ENCODE measurements at places on chromosomes 7 and 10.

DNA sequence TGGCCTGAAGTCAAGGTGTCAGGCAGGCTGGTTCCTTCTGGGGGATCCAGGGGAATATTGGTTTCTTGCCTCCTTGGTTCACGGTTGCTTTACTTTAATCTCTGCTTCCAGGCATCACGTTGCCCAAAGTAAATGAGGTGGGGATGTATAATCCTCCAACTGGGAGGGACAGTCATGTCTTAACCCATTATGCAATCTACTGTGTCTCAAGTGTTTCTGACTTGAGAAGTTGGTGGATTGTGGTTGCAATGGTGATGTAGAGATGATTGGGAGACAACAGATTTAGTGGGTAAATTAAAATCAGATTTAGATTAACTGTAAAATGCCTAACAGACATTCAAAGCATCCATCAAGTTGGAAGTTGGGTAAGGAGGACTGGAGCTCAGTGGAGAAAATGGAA is 32.7 kb downstream of the TBXAS1 start:
- no peak for DNase-seq

- DNase-seq, result no peak
Observed at GRCh38 chr10:7383442-7383841, 27.4 kb downstream of the SFMBT2 start.

DNA sequence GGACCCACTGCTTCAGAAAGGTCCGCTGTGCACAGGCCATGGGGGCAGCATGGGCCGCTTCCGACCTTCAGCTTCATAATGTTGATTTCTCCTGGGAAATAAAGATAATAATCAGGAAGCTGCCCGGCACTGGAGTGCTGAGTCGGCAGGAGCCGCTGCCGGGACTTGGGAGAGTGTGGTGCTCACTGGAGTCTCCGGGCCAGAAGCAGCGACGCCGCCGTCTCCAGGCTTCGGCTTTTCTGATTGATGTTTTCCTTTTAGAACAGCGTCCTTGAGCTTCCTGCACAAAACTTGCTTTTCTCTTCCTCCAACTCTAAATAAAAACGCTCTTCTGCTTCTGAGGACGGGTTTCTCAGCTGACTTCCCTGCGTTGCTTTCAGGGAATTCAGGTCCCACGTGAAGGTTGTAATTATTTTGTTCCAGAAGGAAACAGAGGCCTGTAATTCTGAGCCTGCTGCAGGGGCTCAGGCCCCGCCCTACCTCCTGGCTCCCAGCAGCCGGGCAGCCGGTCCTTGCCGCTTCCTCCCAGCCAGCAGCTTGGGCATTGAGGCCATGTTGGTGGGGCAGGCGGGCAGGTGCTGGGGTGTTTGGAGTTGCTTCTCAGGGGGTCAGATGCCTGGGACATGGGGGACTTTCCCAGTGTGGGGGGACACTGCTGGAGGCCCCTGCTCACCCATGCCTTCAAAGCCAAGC is 14.7 kb downstream of the PWWP2B start:
- DNase-seq, result peak; percentile 69

DNA sequence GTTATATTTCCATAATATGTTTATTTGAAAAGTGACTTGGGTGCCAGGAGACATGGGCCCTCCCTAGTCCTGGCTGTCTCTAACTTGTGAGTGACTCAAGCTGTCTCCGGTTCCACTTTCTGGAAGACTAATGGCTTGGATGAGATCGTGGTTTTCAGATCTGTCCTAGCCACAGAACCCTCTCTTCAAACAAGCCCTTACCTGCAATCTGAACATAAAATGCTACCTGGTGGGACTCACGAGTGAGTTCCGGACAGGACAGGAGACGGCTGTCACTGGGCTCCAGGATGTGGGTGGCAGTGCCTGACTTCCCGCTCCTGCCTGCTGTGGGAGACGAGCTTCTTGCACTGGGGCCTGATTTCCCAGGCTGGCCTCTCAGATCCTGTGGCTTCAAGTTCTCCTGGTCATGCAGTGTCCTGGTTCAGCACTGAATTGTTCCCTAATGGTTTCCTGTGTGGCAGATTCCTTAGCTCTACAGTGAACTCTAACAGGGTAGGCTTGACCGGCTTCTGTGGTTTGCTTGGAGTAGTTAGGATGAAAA is 26.0 kb upstream of the PFKFB3 start:
- no peak for DNase-seq

GRCh38 chr10:71863203-71863602 is 12.2 kb upstream of the PSAP start:
- DNase-seq, result no peak

DNA sequence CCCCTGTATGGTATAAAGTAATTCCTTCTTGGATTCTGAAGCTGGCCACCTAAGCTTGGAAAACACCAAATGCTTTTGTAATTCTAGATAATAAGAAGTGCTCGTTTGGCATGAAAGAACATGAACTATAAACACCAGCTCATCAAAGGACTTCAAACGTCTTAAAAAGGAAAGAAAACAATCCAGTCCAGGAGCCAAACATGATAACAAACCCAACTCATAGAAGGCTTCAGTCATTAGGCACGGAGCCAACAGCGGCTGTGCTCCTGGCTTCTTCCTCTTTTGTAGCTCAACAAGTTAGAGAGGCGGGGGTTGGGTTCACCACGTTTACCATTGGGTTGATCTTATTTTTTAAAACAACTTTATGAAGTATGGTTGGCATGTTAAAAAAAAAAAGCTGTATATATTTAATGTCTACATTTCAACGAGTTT is 56.4 kb upstream of the ECHDC3 start:
- DNase-seq, result no peak

DNA sequence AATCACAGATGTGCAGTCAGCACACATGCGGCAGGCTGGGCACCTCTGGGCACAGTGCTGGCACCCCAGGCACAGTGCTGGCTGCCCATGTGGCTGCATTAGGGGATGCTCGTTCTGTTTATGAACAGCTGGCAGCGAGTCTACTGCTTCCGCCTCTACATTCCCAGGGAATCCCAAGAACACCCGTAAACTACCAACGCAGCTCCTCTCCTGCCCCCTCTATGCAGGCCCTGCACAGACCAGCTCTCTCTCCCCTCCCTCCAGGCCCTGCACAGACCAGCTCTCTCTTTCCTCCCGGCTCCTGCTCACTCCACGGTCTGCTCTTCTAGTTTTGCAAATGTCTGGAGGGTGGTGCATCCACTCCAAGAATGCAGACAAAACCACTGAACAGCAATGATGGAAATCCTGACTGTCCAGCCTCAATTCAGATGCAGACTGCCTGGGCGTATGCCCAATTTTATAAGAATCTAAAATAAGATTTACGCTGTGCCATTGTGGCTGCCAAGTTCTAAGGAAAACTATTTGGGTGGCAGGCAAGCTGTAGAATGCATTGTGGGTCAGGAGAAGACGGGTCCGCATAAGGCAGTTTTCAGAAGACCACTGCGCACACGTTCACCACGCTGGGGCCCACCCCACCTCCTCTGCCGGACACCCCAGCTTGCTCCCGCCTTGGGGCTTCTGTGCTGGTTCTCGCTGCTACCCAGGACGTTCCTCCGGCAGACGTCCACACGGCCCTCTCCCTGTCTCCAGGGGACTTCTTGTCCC is 234.6 kb downstream of the ZMYND11 start:
- peak; percentile 25 for DNase-seq

DNA sequence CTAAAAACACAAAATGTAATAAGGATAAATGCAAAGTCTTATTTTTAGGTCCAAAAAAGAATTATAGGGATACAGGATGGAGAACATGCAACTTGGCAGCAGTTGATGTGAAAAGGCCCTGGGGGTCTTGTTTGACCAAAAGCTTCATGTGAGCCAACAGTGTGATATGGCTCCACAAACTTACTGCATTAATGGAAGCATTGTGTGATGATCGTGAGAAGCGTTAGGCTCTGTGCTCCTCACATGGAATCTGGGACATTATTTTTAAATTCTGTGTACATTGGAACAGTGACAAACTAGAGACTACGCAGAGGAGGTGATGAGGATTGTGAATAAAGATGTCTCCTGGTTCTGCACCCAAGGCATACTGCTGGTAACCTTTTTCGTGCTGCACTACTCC is 39.1 kb upstream of the CALD1 start:
- no peak for DNase-seq

- DNase-seq, result no peak
Observed at GRCh38 chr10:71424496-71425194, 27.9 kb downstream of the CDH23 start.

- peak; percentile 5 for DNase-seq
Observed at GRCh38 chr10:72654720-72655119, 28.8 kb upstream of the MICU1 start.

DNA sequence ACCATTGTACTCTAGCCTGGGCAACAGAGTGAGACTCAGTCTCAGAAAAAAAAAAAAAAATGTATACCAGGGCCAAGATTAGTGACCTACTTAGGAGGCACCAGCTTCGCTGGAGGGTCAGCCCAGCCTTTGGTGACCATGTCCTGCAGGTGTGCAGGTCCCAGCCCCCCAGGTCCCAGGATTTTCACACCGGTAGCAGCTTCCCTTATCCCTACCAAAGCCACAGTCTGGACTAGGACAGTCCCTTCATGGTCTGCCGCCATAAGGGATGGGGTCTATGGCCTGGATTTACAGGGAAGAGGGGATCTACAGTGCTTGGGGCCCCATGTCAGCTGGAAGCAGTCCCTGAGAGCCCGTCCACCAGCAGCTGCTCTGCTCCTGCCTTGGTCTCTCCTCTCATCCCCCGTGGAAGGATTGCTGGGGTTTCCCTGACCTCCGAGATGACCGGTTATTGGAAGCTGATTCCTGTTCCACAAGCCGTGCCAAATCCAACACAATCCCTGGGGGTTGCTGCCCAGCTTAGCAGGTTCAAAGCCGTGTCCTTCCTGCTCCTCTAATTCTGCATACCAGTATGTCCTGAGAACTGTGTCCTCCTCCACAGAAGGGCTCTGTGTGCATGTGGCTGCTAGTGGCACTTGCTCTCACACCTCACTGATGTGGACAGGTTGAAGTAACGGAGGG is 11.0 kb upstream of the NDUFB2 start:
- DNase-seq, result no peak

DNA sequence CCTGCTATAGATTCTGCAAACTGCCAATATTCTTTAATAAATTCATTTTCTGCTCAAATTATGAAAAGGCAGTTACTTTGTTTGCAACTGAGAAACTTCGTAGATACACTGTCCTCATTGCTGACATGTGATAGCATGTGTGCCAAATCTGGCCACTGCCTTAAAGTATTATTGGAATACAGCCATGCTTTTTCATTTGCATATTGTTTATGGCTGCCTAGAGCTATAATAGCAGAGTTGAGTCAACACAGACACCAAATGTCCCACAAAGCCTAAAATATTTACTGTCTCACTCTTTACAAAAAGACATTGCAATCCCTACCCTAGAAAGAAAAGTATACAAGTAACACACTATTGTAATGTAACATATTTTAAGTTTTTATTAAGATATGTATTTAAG is 647.4 kb downstream of the XPNPEP1 start:
- DNase-seq, result no peak

- no peak for DNase-seq
Observed at GRCh38 chr10:100469756-100470155, 6.9 kb downstream of the WNT8B start.

Data from retina (tissue), 1 donor.